ENCODE measurements at places on chromosomes 16 and 17.

DNA sequence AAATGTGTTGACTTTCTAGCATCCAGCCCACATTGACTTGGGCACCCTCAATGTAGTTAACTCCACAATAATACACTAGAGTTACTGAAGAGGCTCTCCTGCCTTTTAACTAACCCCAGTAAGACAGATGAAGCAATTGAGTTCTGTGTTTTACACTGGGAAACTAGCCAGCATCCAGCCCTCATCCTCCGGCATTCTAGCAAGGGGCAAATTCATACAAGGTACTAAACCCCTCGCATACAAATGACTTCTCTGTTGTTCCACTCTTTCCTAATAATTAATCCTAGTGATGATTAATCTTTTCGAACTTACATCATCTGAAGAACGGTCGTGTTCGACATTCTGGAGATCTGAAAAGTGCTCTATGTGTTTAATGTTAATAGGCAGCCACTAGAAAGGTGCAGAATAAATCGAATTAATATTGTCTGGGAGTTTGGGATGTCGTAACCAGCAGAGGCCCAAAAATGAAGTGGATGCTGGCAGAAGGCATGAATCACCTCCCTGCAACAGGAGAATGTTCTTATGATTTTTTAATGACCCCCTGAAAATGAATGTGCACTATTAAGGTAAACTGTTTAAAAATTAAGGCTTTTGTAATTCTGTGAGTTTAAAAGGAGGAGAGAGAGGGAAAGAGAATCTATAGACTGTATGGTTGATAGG, 249.4 kb downstream of the SNX29 start:
- DNase-seq, result no peak

DNA sequence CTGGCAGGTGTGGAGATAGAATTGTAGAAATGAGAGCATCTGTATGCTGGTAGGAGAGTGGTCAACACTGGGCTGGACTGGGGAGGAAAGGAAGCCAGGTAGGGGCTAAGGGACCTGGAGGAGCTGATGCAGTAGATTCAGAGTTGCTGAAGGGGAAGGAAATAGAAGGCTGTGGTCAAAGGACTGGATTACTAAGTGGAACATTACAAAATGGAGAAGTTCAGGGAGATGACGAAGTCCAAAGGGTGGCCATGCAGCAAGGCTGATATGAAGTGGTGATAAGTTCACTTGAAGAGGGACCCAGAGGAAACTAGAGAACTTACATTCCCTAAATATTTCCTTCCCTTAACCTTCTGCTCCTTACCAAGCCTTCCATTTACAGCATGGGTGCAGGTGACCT, 8.6 kb upstream of the CCL2 start:
- DNase-seq, result no peak

- no peak for DNase-seq
Observed at GRCh38 chr17:19454074-19454473, 43.0 kb downstream of the RNF112 start.

DNA sequence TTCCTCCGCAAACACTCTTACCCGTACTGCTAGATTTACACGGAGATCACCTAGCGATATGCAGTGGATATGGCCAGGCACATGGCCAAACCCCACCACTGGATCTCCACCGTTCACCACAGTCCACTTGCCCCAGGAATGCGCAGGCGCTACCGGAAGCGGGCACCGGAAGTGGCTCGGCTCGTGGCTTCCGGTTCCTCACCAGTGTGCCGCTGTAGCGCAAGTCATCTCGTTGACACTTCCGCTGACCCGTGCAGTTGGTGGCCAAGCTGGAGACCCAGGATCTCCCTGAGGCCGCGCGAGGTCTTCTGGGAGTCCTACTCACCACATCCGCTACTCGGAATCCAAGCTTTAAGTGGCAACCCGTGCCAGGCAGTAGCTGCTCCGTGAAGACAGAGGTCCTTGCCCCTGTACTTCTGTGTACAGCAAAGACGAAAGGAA, 11.5 kb downstream of the ZNF597 start:
- DNase-seq, result peak; percentile 80

DNA sequence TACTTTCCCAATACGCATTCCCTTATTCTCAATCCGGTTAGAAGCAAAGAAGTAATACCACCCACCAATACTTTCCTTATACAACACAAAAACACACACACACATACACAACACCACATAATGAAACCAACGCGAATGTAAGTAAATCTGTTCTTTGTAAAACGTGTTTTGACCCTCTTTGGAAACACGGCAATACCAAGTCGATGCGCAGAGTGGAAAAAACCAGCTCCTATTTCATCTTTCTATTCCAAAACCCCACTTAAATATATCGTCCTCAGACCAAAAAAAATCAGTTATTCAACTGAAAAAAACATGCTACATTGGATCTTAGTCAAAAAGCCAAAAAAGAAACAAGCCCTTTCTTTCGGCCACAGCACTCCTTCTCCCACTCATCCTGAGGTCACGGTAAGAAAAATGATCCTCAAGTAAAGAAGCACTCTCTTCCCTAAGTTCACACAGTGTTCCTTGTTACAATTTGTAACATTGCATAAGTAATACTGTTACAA, 31.0 kb upstream of the ARL4D start:
- peak; percentile 48 for DNase-seq
